Hair follicular keratinocyte (primary cell): ENCODE measurements at places on chromosomes 16 and 17. TPM values are rescaled to one million over a fixed set of nuclear protein-coding genes. Genes with fewer than 3 reads are reported as not detected.

Gene ABCA6
- 0.04 TPM in 1 of 2 replicates, not detected in the other for total RNA-seq

Gene CCL2
- total RNA-seq = not detected in 2 replicates

Gene SNX20
- not detected in 2 replicates for total RNA-seq

Gene MRPL58
- total RNA-seq = 74.5 and 123 TPM in 2 replicates

Gene PGP
- total RNA-seq = 18.6 and 24.5 TPM in 2 replicates

Gene CCL3
- total RNA-seq = not detected in 2 replicates

Gene KRT24
- not detected in 2 replicates for total RNA-seq

Gene PIPOX
- 0.23 and 0.39 TPM in 2 replicates for total RNA-seq

Gene PTX4
- not detected in 2 replicates for total RNA-seq

Gene TMIGD1
- not detected in 2 replicates for total RNA-seq

Gene TMEM92
- 2.0 and 3.4 TPM in 2 replicates for total RNA-seq

Gene UTS2R
- total RNA-seq = not detected in 2 replicates

Gene JPT1
- 175 and 272 TPM in 2 replicates for total RNA-seq

Gene IL17C
- not detected in 2 replicates for total RNA-seq

Gene TNP2
- not detected in 2 replicates for total RNA-seq

Gene ZSCAN10
- total RNA-seq = not detected in 2 replicates

Gene CHST6
- 1.1 and 3.0 TPM in 2 replicates for total RNA-seq

Gene GSG1L2
- not detected in 2 replicates for total RNA-seq

Gene GPR139
- total RNA-seq = not detected in 2 replicates

Gene TBC1D3C
- not detected in 2 replicates for total RNA-seq

Gene CD300E
- not detected in 2 replicates for total RNA-seq

Gene KRT15
- total RNA-seq = 23.0 and 62.9 TPM in 2 replicates

Gene ASGR2
- total RNA-seq = not detected in 2 replicates

Gene GOT2
- 160 and 203 TPM in 2 replicates for total RNA-seq

Gene MT1G
- total RNA-seq = 12.8 and 14.0 TPM in 2 replicates

Gene TLCD1
- 9.4 and 20.7 TPM in 2 replicates for total RNA-seq

Gene KRT33B
- total RNA-seq = 0.47 TPM in 1 of 2 replicates, not detected in the other

Gene PERCC1
- total RNA-seq = 0.16 TPM in 1 of 2 replicates, not detected in the other

Gene EPN2
- 15.1 and 19.1 TPM in 2 replicates for total RNA-seq

Gene KCNJ16
- total RNA-seq = not detected in 2 replicates

Gene ANKS3
- 12.6 and 17.0 TPM in 2 replicates for total RNA-seq

Gene NLRC3
- not detected in 2 replicates for total RNA-seq

Gene ZNF668
- 12.5 and 15.6 TPM in 2 replicates for total RNA-seq

Gene NPIPB6
- 0.04 and 0.47 TPM in 2 replicates for total RNA-seq

Gene PRDM7
- total RNA-seq = not detected in 2 replicates

Gene UMOD
- not detected in 2 replicates for total RNA-seq

Gene RND2
- 0.08 and 0.23 TPM in 2 replicates for total RNA-seq

Gene NOD2
- total RNA-seq = 1.2 and 1.3 TPM in 2 replicates

Gene CYGB
- total RNA-seq = 44.7 and 52.3 TPM in 2 replicates

Gene ALDH3A1
- total RNA-seq = 1.6 and 1.9 TPM in 2 replicates

Gene DNAI2
- total RNA-seq = not detected in 2 replicates

Gene TOP2A
- total RNA-seq = 35.8 and 125 TPM in 2 replicates

Gene PRSS22
- total RNA-seq = 0.34 and 2.8 TPM in 2 replicates

Gene TMEM238L
- total RNA-seq = not detected in 2 replicates

Gene ELMO3
- total RNA-seq = 56.5 and 70.0 TPM in 2 replicates

Gene KRT32
- 0.30 TPM in 1 of 2 replicates, not detected in the other for total RNA-seq

Gene MYO15A
- 0.38 and 1.6 TPM in 2 replicates for total RNA-seq

Gene DHRS7C
- not detected in 2 replicates for total RNA-seq

Gene MPV17L
- 0.16 and 1.5 TPM in 2 replicates for total RNA-seq

Gene CES3
- total RNA-seq = 0.78 and 0.99 TPM in 2 replicates

Gene MT1A
- total RNA-seq = 3.5 and 5.2 TPM in 2 replicates

Gene NEUROD2
- not detected in 2 replicates for total RNA-seq

Gene PLA2G10
- total RNA-seq = 0.23 TPM in 1 of 2 replicates, not detected in the other

Gene PRSS8
- total RNA-seq = 59.2 and 120 TPM in 2 replicates
